ENCODE measurements at places on chromosomes 7 and 10.
A peak's percentile ranks its signal among the peaks of the same experiment; 100 is the strongest.

DNA sequence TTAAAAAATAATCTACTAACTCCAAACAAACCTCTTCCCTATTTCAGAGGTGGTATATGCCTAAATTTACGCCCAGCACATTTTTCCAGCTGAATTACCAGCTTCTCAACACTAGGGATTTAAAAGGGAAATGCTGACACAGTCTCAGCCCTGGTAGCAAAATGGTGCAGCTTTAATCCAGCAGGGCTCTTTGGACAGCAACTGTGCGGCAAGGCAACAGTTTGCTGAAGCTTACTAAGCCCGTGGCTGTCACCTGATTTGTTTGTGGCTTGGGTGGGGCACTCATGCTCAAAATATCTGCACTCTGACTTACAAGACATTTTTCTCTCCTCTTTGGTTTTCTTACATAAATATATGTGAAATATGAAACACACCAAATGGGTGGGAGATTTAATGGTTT lies 206.7 kb downstream of the POU6F2 start:
- no peak for DNase-seq

- DNase-seq = no peak
Observed at GRCh38 chr10:84845628-84846261, 517.4 kb downstream of the CCSER2 start.

DNA sequence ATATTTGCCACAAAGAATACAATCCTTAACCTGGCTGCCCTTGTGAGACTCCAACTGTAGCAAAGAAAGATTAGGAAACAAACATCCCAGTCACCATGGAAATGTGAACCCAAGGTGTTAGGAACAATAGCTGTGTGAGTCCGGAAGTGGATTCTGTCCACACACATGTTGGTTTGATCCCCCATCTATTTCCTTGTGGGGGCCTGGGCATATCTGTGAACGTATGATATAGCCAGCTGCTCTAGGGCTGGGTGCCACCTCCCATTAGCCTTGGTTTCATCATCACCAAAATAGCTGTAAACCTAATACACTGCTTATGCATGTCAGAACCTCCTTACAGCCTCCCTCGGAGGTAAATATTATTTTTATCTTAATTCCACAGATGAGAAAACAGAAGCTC lies 26.4 kb downstream of the GRK5 start:
- no peak for DNase-seq

DNA sequence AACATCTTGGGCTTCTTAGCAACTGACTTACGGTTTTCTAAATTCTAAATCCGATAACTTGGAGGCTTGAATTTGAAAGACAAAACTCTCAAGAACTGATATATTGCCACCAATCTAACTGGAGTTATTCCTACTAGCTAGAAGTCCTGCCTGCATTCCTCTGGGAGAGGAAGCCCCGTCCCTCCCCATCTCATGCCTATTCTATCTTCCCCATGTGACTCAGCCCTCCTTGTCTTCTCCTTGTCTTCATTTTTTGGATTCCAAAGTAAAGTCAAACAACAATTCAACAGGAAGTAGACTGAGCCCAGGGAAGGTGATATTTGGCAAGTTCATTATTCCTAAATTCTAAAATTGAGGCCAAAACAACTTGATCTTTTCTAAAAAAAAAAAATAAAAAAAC lies 587.7 kb downstream of the KCNMA1 start:
- DNase-seq = peak; percentile 17

- no peak for DNase-seq
Observed at GRCh38 chr7:8908889-8909288, 475.5 kb downstream of the NXPH1 start.

DNA sequence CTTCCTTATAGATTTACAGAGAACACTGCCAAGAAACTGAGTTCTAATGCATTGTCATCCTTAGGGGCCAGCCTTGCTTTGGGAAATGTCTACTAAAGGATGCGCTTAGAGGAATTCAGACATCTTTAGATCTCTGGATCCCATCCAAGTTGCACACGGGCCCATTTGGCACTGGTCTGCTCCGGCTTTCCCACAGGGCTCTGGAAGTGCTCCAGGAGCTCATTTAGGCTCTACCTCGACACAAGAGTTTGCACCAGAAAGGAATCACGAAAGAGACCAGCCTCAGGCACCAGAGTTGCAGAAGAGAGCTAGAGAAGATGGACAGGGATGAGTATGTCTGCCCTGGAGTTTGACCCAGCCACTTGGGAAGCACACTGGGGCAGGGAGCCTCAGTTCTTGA lies 150.1 kb upstream of the TMEM72 start:
- no peak for DNase-seq

DNA sequence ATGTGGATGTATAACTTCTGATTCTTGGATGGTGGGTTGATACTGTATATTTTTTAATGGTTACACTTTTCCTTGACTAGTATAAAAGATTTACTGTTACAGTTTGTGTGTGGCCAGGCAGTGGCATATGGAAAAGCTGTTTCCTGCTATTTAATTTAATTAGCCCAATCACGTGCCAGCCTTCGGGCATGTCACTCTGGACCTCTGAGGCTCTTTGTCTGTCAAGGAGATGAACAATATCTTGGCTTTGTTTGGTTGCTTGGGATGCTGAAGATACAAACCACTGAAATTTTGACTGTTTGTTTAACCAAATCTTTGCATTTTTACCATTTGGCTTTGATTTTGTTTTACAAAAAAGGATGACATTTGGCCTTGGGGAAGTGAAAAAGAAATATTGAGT lies 185.0 kb downstream of the HDAC9 start:
- no peak for DNase-seq

GRCh38 chr7:92843034-92843760 lies 6.8 kb upstream of the CDK6 start:
- no peak for DNase-seq

DNA sequence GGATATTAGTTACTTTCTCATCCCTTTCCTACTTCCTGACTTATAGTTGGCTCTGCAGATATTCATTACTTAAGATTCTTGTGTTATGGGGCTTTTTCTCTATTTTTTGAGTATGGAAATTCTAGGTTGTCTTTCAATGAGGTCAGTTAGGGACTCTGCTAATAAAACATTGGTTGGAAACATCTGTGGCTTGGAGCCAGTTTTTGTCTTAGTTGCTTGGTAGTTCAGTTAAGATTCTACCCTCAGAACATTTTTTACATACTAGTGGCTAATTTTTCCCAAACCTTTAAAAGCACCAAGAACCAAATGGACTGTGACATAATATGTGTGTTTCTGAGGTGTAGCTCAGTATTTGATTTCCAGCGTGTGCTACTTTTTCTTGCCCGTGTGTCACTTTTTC lies 305.6 kb upstream of the FZD1 start:
- peak; percentile 60 for DNase-seq

DNA sequence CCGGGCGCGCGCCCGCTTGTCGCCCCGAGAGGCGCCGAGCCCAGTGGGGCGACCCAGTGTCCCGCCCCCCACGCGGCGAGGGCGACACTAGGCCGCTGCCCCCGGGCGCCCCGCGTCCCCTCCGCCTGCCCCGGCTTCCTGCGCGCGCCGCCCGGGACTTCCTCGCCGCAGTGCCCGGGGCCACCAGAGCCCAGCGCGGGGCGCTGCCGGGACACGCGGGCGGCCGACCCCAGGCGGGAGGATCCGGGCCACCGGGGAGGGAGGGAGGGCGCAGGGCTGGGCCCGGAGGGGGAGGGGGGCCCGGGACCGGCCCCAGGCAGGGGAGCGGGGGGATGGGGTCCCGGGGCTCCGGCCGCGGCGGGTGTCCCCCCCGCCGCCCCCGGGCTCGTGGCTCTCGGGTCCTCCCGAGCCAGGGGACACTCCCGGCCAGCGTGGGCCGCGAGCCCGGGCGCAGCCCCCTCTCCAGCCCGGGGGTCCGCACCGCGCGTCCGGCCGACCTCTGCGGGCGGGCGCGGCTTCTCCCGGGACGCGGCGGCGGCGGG lies 435 bp upstream of the PWWP2B start:
- DNase-seq = no peak

DNA sequence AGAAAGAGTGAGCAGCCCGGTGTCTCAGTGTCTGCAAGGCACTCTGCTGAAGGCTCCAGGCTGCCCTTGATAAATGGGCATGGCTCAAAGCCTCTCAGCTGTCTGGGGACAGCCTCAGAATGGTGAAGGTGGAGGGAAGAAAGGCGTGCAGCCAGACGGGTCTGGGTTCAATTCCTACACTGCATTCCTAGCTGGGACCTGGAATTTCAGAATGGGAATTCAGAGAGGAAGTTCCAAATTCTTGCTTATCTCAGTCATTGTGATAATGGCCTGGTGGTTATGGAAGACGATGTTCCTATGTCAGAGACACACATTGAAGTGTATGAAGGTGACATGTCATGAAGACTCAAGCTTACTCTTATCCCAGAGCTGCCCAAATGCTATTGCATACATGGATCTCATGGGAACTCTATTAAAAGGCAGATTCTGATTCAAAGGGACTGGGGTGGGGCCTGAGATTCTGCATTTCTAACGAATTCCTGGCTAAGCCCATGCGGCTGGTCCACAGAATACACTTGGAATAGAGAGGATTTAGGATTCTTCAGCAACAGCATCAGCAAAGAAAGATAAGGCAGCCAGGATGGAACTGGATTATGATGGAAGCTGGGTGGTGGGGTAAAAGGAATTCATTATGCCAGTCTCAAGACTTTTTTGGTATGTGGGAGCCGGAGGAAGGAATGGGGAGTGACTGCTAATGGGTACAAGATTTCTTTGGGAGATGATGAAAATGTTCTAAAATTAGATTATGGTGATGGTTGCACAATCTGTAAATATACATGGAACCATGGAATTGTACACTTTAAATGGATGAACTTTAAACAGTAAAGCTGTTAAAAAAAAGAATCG lies 82.6 kb upstream of the ZMIZ1 start:
- DNase-seq = no peak

DNA sequence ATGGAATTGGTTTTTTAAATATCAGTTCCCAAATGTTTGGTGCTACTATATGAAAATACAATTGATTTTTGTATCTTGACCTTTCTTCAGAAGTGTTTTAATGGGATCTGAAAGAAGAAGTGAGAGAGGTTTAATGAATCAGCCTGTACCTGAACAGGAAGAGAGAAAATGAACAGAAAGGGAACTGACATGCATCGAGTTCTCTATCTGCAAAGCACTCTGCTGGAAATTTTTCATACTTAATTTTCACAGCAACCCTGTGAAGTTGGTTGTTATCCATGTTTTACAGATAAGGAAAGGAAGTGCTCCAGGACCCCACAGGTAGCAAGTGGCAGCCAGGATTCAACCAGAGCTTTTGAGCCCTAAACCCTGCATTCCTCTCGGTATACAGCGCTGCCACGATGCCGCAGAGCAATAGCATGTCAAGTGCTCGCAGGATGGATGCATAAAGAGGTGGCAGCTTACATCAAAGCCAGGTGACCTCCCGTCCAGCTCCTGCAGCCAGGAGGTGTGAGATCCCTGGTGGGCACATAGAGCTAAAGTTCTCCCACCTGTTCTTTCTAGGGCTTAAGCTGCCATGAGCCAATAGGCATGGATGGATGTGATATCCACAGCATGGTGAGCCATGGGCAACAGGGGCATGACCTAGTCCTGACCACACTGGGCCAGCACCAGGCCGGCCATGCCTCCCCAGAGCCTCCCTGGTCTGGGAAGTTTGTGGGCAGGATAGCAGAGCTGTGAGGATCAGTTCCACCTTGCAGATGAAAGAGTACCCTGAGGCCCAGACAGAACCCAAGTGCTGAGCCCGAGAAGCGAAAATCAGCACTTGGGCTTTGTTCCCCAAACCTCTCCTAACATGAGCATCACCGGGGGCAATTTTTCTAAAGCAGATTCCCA lies 57.2 kb downstream of the CALML3 start:
- no peak for DNase-seq

DNA sequence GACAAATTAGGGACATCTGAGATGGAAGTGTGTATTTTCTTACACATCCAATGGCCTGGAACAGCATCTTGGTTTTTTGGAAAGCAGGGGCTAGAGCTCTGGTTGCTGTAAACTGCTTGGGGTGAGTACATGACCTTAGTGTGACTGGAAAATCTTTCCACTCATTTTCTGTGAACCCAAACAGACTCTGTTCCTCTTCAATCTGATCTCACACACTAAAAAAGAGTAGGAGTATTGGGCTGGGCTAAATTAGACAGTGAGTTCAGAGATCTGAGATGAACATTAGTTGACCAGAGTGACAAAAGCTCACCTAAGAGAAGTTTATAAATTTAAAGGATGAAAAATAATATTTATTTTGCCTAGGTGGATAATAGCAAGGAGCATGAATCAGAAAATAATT lies 59.2 kb downstream of the OR13A1 start:
- no peak for DNase-seq

DNA sequence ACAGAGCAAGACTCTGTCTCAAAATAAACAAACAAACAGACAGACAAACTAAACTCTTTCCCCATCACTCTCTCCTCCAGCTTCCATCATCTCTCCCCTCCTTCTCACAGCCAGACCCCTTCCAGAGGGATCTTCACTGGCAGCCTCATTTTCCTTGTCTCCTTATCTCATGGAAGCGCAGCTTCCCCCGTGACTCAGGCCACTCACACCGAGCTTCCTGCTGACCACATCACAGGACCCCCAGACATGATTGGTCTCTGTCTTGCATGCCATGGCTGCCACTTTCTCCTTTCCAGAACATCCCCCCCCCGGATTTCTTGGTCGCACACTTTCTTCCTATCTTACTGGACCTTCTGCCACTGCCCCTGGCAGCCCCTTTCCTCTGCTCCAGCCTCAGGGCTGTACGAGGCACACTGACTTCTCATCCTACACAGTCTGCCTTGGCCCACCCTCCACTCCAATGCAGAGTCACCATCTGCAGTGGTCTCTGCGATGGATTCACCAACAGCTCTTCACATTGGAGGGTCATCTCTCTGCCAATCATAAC lies 4.9 kb upstream of the INSIG1 start:
- DNase-seq = no peak

- DNase-seq = no peak
Observed at GRCh38 chr10:114356751-114357514, 47.4 kb downstream of the AFAP1L2 start.

- DNase-seq = no peak
Observed at GRCh38 chr10:24168258-24169170, 40.4 kb upstream of the KIAA1217 start.

DNA sequence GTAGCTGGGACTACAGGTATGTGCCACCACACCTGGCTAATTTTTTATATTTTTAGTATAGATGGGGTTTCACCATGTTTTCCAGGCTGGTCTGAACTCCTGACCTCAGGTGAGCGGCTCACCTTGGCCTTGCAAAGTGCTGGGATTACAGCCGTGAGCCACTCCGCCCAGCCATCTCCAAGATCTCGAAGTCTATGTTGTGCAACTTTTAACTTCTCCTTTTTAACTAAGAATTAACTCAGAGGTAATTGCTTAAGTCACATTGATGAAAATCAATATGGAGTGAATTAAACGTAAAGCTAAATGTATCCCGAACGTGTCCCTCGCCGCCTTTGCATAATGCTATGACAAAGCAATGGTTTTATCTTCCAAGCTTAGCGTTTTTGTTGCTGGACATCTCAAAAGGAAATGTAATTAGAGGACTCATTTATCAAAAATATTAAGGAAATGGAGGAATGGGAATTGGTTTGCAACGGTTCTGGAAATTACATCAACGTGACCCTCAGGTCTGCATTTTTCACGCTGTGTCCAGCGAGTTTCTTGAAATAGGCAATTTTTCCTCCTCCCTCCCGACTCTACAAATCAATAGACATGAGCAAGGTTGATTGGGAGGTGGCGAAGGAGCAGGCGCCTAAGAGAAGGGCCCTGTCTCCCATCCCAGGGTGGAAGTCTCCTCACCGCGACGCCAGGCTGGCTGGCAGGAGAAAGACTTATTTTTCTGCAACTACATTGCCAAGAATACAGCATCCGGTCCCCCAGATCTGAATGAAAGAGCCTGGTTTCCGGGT lies 89.8 kb downstream of the TMEM130 start:
- no peak for DNase-seq

- no peak for DNase-seq
Observed at GRCh38 chr10:33252794-33253203, 81.7 kb downstream of the NRP1 start.

- DNase-seq = no peak
Observed at GRCh38 chr10:133276435-133277201, at the start of gene ADAM8. Gene ADAM8 (minus strand): TSS chr10:133276868. CDS start chr10:133276817, 51 bp downstream.
